ENCODE measurements at places on chromosomes 7 and 10. TPM values are rescaled to one million over a fixed set of nuclear protein-coding genes. Genes with fewer than 3 reads are reported as not detected.

DNA sequence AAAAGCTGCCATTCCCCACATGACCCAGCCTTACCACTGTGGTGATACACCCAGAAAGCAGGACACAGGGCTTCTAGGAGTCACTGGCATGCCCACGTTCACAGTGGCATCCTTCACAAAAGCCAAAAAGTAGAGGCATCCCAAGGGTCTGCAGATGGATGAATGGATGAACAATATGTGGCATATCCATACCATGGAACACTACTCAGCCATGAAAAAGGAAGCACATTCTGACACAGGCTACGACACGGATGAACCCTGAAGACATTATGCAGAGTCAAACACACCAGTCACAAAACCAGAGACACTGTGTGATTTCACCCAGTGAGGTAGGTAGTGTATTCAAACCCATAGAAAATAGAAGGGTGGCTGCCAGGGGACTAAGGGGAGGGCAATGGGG is 104.7 kb upstream of the DDC start:
- H3K4me3 ChIP-seq, result no peak overlapping the region
- no peaks in the 10 kb centered on the region for H3K36me3 ChIP-seq
- H3K27ac ChIP-seq, result no peak overlapping the region
- H3K27me3 ChIP-seq, result no peaks in the 10 kb centered on the region

Gene CALML5
- total RNA-seq, result not detected

DNA sequence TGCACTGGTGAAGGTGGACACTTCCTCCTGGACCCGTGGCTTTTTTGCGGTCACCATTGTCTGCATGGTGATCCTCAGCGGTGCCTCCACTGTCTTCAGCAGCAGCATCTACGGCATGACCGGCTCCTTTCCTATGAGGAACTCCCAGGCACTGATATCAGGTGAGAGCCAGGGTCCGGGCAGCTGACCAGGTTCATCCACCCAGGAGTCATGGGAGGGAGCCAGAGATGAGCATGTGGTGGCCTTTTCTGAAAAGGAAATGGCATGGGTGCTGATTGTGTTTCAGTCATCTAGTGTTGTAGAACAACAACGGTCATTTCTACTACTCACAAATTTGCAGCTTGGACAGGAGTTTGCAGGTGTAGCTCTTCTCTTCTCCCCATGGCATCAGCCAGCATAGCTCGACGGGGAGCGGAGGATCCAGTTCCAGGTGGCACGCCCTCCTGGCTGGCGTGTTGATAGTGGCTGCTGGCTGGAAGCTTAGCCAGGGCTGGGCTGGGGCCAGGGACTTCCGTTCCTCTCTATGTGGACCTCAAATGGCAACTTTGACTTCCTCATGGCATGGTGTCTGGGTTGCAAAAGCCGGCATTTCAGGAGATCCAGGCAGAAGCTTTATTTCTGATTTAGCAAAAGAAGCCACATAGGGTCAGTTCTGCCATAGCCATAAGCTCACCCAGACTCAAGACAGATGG is 32.7 kb downstream of the SLC29A3 start:
- no peak for DNase-seq
- H3K4me1 ChIP-seq, result no peaks in the 10 kb centered on the region
- H3K36me3 ChIP-seq, result no peaks in the 10 kb centered on the region
- H3K27ac ChIP-seq, result no peak overlapping the region

GRCh38 chr10:133058331-133059092 is 29.2 kb upstream of the ADGRA1 start:
- no peak overlapping the region for H3K4me3 ChIP-seq
- DNase-seq, result peak; percentile 13
- H3K36me3 ChIP-seq, result no peaks in the 10 kb centered on the region

DNA sequence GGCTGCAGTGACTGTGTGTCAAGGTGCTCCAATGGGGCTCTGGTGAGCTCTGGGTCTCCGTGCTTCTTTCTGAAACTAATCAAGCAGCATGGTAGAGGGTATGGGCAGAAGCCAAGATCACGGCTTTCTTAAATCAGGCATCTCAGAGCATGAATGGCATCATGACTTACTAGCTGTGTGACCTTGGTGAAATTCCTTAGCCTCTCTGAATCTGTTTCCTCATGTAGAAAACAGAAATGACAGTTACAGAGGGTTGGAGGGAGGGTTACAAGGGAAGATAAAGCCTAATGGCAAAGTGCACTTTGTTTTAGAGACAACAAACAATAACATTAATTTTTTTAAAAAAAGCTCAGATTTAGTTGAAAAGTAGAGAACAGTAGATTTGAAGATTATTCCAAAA is 34.9 kb downstream of the FRMPD2 start:
- no peak for DNase-seq
- no peaks in the 10 kb centered on the region for H3K36me3 ChIP-seq
- no peak overlapping the region for H3K27ac ChIP-seq
